Kidney capillary endothelial cell (primary cell): ENCODE measurements at places on chromosomes 7 and 10.

GRCh38 chr10:93081834-93082233 lies 8.1 kb downstream of the CYP26A1 start:
- no peak for DNase-seq

DNA sequence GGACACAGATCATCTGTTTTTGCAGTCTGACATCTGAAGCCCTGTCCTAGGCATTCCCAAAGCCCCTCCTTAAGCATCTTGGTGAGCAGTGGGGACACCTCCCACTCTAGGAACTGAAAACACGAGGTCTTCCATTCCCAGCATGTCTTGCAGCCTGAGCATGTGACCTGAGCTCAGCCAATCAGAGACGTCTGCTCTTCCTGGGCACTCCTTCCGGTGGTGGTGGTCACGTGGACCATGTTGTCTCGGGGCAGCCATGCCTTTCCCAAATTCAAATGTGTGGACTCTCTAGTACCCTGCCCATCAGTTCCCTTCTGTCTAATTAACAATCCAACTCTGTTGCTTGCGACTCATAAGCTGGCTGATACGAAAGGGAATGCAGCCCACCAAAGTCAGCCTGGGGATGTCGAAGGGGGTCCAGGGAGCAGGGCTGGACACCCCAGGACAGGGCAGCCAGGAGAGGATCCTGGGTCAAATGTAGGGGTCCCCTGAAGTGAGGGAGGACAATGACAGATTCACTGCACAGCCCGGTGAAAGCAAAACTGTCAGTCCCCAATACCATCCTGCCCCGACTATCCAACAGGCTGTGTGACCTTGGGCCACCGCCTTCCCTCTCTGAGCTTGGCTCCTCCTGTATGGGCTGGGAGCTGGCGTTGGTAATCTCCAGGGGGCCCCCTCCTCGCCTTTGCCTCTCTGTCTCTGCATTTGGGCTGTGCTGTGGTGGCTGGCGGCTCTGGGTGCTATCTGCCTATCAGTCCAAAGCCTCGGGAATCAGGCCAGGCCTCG lies 57.4 kb upstream of the BAIAP2L1 start:
- no peak for DNase-seq

GRCh38 chr10:86376852-86377796 lies 10.5 kb upstream of the GRID1 start:
- peak; percentile 50 for DNase-seq

DNA sequence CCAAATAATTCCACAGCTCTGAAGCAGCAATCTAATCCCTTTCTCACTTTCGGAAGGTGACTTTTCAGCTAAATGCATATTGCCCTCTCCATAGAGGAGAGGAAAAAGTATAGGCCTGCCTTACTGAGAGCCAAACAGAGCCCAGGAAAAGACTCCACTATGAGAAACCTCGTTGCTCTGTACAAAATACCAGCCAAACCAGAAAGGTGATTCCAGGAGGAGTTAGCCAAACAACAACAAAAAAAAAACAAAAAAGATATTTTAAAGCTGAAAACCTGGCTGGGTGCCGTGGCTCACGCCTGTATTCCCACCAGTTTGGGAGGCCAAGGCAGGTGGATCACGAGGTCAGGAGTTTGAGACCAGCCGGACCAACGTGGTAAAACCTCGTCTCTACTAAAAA lies 70.5 kb downstream of the HOXA1 start:
- no peak for DNase-seq

- no peak for DNase-seq
Measured at GRCh38 chr7:54878339-54878738, 119.3 kb upstream of the SEC61G start.

DNA sequence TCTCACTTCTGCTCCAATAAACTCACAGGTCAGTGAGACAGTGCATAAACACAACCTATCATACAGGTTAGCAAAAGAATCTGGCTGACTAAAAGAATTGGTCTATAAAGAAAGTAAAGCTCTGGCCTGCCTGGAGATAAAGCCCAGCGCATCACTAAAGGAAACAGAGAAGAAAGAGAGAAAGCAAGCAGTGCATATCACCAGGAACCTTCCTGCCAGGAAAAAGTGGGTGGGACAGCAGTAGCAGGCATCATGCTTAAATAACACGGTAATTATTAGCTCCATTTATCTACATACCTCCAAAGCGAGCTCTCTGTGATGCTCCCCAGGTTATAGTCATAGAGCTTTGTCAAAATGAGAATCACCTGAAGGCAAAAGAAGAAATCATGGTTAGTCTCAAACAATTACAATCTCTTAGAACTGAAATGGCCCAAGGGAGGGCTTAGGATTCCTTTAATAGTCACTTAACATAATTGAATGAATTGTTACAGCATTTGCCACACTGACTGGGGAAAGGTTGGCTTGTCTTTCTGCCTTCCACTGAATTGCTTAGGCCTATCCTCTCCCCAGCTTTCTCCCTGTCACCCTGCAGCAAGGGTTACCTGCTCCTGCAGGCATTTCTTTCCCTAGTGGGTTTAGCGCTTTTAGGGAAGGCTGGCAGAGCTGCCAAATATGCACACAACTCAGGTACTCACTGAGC lies 208.1 kb downstream of the SORCS1 start:
- DNase-seq, result no peak

DNA sequence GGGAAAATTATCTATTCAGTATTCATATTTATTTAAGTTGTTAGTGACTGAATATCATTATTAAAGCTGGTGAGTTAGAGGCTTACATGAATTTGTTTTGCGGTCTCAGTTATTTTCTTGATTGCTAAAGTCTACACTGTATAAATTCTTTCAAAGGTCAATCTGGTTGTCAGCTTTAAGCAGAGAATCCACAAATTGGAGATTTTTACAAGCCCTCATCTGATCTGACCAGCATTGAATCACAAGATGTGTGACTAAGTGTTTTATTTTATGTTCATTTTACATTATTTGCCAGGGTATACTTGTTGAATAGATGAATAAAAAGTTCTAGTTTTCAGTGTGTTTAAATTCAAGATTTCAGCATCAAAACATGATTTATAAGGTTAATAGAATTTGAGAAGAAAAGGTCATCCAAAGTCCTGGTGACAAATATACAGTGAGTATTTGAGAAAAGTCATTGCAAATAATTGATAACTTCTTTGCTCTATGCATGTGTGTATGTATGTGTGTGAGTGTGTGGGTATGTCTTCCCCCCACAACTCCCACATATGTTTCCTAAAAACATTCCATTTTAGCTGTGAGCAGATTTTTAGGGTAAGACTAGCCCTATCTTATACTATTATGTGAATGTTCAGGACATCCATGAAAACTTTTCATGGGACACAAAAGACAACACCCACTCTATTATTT lies 4.4 kb downstream of the SEMA3A start:
- no peak for DNase-seq

DNA sequence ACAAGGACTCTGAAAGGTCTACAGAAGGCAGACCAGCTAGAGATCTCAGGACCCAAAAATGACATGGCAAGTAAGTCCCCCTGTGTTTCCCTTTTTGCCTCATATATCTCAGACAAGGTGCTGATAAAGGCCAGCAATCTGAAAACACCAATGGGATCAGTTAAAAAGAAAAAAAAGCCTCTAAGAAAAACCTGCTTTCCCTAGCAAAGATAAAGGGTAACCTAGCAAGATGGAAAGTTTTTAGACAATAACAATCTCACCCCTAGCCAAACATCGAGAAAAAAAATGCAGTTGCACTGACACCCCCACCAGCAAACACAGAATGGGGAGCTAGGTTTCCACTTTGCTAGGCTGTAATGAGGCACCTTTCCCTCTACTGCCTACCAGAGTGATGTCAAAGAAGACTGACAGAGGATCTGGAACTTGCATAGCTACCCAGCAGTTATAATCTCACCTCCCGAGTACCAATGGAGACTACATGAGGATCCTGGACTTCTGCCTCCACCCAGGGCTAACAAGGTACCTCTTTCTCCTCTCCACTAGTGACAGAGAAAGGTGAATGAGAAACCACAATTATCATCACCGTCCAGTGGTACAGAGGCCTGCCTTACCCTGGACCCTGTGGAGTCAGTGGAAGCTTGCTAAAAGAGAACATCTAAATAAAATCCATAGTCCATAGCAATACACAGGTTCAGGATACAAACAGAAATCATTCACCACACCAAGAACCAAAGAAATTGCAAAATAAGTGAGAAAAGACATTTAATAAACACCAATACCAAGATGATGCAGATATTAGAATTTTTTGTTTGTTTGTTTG lies 240.8 kb downstream of the ARHGAP12 start:
- no peak for DNase-seq

- no peak for DNase-seq
Measured at GRCh38 chr10:101346177-101346576, 7.8 kb upstream of the BTRC start.

- DNase-seq, result no peak
Measured at GRCh38 chr10:21174715-21175495, 277.8 kb upstream of the NEBL start.

- no peak for DNase-seq
Measured at GRCh38 chr10:7359954-7360353, 50.9 kb downstream of the SFMBT2 start.

- DNase-seq, result peak; percentile 30
Measured at GRCh38 chr7:21365866-21366624, 61.8 kb upstream of the SP4 start.

DNA sequence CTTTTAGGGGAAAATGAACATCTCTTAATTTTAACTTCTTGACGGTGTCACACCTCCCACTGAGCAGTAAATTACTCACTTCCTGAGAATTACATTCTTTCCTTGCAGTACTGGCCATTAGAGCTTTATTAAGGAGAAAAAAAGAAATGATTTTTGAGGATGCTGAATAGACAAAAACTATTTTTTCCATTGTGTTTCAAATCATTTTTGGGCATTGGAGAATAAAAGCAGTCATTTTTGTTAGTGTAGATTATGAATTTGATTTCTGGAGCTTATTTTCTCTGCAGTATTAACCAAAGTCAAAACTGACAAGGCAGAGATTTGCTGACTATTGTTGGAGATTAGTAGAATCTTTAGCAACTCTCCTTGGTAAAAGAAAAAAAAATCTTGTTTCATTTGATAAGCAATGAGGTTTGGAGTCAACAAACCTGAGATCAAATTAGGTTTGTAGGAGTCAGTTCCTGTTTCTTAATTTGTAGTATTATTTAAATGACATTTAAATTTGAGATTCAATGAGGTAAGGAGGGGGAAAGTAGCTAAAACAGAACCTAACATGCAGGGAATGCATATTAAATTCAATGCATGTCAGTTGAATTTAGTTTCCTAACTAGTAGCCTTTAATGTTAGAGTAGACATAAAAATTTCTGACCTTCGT lies 70.6 kb downstream of the AP3M1 start:
- DNase-seq, result no peak

DNA sequence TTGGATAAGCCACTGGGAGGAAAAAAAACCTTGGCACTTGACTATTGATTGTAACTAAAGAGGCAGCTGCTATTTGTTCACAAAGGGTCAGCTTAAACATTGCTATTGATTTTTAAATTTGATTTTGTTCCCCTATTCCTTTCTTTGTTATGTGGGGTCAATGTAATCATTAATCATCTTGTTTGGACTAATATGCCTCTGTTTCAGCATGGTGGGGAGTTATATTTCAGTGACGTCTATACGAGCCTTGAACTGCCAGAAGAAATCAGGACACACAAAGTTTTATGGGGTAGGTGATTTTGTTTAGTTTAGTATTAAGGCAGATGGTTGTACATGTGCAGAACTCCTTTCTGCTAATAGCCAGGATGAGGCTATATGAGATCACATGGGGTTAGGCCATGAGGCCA lies 7.5 kb downstream of the AS3MT start:
- no peak for DNase-seq

DNA sequence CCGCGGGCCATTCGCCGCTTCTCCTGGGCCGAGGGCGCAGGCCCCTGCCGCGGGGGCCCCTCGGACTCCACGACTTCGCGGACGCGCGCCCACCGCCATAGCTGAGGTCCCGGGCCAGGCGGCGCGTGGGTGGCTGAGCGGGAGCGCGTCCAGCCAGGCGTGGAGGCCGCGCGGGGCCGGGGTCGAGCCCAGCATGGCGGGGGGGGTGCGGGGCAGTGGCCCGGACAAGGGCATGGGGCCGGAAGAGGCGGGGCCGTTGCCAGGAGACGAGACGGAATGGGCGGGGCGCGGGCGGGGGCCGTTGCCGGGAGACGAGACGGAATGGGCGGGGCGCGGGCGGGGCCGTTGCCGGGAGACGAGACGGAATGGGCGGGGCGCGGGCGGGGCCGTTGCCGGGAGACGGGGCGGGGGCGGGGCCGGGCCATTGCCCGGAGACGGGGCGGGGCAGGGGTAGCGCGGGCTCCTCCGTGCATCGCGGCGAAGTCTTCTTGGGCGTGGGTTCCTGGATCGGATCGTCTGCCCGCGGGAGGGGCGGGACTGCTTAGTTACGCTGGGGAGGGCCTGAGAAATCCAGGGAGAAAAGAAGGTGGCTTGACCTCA lies 14.8 kb downstream of the ADAM8 start:
- DNase-seq, result peak; percentile 40

DNA sequence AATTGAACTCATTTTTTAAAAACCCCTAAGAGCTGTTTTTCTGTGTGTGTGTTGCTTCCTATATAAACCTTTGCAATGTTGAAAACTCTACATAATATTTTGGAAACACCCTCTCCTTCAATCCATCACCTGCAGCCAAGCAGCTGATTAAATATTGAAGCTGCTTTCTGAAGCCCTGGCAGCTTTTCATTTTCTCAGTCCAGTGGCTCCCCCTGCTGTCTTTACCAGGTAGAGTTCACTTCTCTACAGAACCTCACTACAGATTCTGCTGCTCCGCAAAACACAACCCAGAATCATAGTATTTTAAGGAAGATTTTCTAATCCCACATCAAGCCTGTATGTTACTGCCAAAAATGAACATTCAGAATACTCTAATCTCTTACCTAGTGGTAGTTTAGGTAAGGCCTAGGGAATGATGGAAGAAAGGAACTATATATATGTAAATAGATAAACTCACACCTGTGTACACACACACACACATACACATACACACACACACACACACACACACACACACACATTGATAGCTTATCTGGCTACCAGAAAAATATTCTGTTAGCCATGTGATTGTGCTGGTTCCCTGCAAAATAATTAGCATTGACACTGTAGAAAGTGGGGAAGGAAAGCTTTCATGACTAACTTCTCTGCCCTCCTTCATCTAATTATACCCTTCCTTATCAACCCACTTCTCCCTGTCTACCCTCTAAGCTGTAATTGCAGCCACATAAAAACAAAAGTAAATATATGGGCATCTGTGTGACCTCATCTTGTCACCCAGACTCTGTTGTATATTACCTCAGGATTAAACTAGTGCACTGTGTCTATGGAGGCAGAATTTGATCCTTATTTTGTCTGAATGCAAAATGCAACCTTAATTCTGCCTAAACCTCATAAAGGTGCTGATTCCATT lies 229.5 kb upstream of the FZD1 start:
- DNase-seq, result peak; percentile 34

- DNase-seq, result no peak
Measured at GRCh38 chr10:125161707-125162119, 1.4 kb upstream of the CTBP2 start.

DNA sequence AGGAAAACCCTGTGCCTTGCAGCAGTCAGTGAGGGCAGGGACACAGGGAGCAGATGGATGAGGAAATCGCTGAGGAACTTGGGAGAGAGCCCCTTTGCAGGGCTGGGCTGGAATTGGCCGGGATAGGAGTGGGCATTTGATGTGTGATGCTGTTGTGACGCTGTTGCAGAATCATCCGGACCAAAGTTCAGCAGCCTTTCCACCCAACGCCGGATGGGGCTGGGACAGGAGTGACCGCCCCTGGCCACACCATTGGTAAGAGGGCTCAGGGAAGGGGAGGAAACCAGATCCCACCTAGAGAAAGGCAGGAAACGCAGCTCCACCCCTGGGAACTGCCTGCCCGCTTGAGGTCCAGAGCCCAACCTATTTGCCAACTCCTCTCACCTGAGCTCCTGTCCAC lies 33.9 kb downstream of the PAX2 start:
- DNase-seq, result no peak
